Activated T-helper 1 cell treated with anti-CD3 and anti-CD28 coated beads, Interleukin-2, amount 50 U/mL, for 16 hours (primary cell): ENCODE measurements at places on chromosomes 13 and 19.

GRCh38 chr19:7638802-7639465 is 2.0 kb downstream of the STXBP2 start:
- no peak for DNase-seq

DNA sequence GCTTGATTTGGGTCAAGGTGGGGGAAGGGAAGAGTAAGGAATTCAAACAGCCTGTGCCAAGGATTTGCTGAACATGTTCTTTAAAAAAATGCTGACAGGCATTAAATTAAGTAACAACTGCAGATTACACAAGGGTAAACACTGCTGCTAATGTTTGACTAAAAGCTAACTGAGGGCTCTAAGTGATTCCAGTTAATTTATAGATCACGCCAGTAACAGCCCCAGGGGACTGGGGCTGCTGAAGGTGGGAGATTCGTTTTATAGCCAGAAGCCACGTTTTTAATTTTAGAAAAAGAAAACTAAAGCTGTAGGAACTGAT is 321.7 kb downstream of the DLEU7 start:
- no peak for DNase-seq

- no peak for DNase-seq
These were observed 42.1 kb upstream of the EBPL start for GRCh38 chr13:49733181-49733951.

- no peak for DNase-seq
These were observed at the start of gene A1BG for GRCh38 chr19:58352760-58353671. A1BG (minus strand) TSS chr19:58353492; CDS start chr19:58353437, 55 bp downstream.

DNA sequence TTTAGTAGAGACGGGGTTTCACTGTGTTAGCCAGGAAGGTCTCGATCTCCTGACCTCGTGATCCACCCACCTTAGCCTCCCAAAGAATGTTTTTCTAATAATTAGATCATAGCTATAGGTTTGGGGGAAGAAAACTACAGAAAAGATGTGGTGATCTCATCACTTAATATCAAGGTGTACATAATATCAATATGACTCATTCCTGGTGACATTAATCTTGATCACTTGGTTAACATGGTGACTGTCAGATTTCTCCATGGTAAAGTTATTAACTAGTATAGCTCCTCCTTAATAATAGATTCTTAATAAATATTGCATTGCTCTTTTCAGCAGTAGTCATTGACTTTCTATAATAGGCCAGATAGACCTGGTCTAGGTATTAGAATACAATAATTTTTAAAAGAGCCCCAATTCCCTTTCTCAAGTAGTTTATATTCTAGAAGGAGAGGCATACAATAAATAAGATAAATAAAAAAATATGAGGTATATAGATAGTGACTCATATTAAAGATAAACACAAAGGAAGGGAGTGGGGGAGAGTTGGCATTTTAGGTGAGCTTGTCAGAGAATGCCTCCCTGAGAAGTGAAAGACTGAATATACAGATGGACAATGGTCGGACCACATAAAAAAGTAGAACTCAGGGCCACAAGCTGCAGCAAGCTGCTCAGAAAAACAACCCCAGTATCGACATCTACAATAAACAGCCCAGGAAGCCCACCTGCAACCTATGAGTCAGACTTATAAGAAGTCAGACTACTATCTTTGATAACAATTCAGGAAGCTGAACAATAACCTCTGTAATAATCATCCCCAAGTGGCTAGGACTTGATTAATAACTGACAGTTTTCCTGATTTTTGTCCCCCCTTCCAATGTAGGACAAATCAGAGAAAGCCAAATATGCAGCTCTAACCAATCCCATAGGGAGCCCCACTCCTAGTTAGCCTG is 210.8 kb downstream of the RFC3 start:
- no peak for DNase-seq

GRCh38 chr13:53151336-53152056 is 122.9 kb downstream of the OLFM4 start:
- DNase-seq, result no peak

- no peak for DNase-seq
These were observed 6.9 kb downstream of the PIBF1 start for GRCh38 chr13:72788831-72789230.

DNA sequence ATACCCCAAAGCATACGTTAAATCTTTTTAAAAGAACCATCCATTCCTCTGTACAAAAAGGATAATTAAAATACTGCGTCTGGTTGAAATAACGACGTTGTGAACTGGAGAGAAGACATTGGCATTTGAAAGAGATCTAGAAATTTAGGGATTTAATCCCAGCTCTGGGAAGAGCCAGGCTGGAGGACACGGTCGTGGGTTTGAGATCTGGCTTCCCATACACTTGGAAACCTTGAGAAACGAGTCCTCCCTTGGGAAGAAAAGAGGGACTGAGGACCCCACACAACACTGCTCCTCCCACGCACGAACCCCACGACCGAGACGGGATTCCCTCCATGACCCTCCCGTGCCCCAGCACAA is 625 bp downstream of the ZNF709 start:
- no peak for DNase-seq

- no peak for DNase-seq
These were observed 98.2 kb upstream of the SERP2 start for GRCh38 chr13:44275381-44275780.

GRCh38 chr13:74557870-74558269 is 423.7 kb upstream of the KLF12 start:
- no peak for DNase-seq

- peak; percentile 56 for DNase-seq
These were observed at the start of gene IGFLR1 for GRCh38 chr19:35742121-35742724. IGFLR1 (minus strand) TSS chr19:35742452; CDS start chr19:35741180, 1,272 bp downstream.

- DNase-seq, result no peak
These were observed 25.0 kb downstream of the ERCC5 start for GRCh38 chr13:102870677-102871415.

DNA sequence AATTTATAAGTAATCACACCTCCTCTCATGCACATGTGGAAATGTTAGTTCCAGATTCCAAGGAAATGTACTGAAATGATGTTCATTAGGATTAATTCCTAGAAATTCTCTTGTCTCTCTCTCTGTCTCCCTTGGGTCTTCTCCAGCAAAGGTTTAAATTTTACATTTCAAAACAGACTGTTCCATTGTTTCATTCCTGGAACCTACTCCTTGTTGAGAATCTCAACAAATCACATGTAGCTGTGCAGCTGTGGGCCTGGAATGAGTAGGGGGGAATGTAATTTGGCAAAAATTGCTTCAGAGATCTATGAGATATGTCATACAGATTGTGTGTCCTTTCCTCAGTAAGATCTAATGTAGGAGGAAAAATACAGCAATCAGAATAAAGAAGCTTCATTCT is 46.2 kb upstream of the RFXAP start:
- DNase-seq, result no peak

- no peak for DNase-seq
These were observed 271.1 kb downstream of the UQCRFS1 start for GRCh38 chr19:28941833-28942232.
